Activated T-helper 1 cell treated with anti-CD3 and anti-CD28 coated beads, Interleukin-2, amount 50 U/mL, for 16 hours (primary cell): ENCODE measurements at places on chromosomes 1 and 21.

DNA sequence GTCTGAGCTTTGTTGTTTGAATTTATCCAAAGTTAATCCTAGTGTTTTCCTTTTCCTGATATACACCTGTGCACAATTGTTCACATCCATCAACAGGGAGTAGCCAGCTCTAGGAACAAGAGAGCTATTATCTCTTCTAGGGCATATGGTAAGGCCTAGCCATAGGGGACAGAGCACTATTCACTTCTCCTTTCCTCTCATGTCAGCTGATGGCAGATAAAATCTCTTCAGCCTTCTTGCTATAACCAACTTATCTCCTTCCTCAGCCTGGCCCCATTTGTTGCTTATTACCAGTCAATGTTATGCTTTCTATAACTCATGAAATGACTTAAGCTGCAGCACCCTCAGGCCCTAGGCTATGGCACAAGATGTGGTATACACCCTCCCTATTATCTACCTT, 38.9 kb downstream of the PATJ start:
- no peak for DNase-seq

DNA sequence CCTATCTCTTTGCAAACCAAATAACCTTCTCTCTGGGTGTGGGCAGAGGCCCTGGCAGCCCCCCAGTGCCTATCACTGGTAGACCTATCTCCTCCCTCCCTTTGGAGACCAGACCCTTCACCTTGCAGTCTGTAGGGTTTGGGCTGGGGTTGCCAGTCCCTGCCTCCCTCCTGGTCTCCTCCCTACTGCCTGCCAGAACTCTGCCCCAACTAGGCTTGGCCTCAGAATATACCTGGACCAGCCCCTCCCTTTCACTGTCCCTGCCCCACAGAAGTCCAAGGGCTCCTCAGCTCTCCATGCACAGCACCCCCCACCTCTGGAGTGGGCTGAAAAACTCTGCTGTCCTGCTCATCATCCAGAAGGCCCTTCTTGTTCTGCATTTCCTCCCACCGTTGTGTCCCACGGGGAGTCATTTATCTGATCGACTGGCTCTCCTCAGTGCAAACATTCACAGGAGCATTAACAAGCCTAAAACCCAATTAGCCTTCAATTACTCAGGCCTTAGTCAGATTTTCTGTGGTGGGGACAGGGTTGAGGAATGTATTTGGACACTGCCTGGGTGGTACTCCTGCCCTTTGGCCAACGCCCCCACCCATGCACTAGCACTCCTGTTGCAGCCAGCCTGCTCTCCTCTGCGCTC, 27.7 kb upstream of the DMBX1 start:
- no peak for DNase-seq

DNA sequence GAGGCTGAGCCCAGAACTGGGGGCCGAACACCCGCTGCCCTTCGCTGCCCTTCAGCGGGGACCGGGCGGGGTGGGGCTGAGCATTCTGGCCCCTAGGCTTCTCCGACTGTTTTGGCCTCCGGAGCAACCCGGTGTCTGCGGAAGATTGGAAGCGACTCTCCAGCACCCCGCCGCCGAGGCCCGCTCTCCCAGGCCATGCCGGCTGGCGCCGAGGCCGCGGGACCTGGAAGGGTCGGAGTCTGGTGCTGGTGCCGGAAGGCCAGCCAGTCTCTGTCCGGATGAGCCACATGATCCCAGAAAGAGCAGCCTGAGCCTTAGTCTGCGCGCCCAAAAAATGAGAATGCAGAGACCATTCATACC, 272.0 kb downstream of the FOXD2 start:
- no peak for DNase-seq

DNA sequence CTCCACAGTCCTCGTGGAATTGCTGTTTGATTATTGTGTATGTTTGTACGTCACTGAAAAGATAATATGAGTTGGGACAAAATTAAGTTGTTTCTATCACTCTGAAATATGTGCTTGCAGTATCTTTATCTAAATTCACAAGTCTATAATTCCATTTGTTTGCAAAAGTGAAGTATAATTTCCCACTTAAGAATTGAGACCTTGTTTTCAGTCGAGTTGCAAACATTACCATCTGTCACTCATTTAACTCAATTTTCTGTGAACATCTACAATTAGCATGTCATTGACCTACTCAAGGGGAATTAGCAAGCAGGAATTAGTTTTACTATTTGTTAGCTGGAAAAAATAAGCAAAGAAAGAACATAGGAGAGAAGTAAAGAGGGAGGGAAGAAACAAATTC, 195.8 kb downstream of the TPR start:
- no peak for DNase-seq

- DNase-seq: no peak
These were observed 4.5 kb downstream of the TMEM125 start for GRCh38 chr1:43274125-43274803.

DNA sequence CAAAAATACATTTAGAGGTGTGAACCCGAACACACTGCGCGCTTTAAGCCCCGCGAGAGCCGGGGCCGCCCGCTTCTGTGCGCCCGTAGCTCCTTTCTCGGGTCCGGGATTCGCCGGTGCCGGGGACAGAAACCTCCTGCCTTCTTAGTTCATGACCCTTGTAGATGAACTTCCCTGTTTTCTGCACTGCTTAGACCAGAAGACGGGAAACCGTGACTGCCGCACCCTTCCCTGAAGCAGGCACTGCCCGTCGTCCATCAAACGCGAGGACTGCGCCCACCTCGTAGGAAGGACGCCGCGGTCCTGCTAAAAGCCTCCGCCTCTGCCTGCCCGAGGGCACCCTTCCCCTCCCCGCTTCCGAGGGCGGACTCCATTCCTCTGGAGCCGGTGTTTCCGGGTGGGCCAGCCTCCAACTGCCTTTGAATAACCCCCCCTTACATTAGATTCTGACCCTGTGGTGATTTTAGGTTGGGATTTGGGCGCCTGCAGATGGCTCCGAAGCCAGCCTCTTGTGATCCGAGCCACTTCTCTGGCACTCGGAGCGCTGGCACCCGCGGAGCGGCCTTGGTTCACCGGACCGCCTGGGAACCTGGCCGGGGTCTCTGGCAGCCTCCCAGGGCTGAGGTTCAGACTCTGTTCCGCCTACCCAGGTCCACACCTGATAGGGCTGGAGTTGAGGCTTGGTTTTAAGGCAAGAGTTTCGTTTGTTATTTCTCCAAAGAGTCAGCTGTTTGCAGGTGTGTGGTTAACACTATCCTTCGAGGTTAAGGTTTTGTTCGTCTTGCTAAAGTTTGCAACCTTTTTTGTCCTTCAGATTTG, 1.2 kb upstream of the PTTG1IP start:
- no peak for DNase-seq

DNA sequence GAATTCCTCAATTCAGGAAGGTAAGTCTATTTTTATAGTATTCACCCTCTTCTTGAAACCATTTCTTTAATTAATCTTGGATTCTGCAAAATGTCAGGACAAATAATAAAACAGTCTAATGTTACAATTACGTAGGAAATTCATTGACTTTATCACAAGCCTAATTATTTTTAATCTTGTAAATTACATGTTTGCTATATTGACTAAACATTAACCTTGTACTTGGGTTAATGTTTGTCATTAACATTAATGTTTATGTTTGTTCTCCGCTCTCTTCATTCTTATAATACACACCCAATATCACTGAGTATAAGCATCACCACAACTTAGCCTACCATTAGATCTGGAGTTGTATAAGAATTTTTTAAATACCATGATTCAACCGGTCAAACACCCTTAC, 2.8 kb downstream of the GCLM start:
- DNase-seq: no peak

- no peak for DNase-seq
These were observed 29.4 kb upstream of the VASH2 start for GRCh38 chr1:212920896-212921295.

- no peak for DNase-seq
These were observed 673.3 kb downstream of the KCNT2 start for GRCh38 chr1:195934817-195935553.

DNA sequence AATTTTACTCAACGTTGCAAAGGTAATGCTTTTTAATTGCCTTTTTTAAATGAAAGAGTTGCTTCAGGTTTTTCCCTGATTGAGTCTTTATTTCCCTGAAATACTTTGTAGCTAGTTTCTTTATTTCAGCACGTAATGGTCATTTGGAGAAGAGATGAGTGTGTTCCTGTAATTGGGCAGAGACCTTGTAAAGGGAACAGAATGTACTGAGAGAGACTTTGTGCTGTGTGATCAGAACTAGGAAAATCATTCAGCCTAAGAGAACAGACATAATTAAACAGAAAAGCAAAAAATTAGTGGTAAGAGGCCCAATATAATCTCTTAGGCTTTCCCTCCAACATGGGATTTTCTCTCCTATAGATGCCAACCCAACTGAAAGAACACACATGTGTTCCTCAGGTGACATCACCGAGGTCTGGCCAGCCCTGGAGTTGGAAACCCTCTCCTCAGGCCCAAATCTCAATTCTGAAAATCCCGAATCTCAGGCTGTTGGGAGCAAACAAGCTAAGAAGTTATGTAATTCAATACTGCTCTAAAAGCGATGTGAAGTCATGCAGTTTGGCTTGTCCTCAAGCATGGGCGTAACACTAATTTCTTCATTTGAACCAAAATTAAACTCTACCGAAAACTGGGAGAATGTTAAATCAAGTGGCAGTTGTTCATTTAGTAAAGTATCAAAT, 102.0 kb downstream of the TGFB2 start:
- DNase-seq: no peak

DNA sequence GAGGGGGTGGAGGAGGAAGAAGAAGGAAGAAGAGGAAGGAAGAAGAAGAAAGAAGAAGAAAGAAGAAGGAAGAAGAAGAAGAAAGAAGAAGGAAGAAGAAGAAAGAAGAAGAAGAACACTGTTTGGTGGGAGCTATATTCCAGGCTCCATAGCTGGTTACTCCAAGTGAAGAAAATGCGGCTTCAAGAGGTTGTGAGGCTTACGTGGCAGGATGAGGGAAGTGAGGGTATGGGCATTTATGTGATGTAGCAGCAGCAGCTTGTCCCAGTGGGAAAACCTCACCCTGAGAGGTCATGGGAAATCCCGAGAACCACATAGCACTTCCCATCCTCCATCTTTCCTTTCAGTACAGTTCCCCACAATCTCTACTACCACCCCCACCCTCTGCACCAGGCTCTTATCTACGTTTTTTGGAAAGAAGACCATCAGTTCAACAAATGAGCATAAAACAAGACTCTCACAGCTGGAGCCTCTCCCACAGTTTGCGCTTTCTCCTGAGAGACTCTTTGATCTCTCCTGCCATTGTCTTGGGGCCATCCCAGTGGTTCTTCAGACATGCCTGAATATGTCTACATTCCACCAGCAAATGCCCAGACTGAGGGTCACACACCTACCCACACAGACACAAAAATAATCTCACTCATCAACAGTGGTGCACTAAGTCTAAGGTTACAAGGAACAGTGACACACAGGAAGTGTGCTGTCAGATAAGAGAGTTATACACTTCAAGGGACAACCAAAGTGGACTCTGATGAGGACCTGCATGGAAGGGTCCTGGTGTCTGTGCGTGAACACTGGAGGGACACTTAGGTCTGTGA, 77.9 kb upstream of the KCNJ15 start:
- DNase-seq: no peak

- no peak for DNase-seq
These were observed 12.1 kb upstream of the TNNI1 start for GRCh38 chr1:201433609-201434008.

DNA sequence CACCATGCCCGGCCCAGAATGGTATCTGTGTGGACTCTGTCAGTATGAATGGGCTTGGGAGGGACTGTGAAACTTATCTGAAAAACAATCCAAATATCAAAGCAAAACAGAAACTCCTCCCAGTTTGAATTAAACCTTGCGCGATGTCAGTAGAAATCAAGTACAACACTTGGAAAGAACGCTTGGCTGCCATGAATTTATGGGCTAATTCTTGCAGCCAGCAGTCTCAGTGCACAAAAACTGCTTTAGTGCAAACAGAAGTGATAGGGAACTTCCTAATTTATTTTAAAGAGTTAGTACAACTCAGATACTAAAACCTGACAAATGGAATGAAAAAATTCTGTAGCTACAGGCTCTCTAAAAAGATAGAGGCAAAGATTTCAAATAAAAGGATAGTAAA, 8.5 kb downstream of the CLCA1 start:
- no peak for DNase-seq

- DNase-seq: no peak
These were observed 6.1 kb downstream of the AADACL4 start for GRCh38 chr1:12649971-12650421.

GRCh38 chr1:217494767-217495166, 136.1 kb downstream of the GPATCH2 start:
- no peak for DNase-seq

GRCh38 chr1:61752921-61753389, 10.7 kb downstream of the PATJ start:
- DNase-seq: no peak

GRCh38 chr1:234986750-234987414, 141.8 kb downstream of the TOMM20 start:
- no peak for DNase-seq

GRCh38 chr1:147494998-147495580, 46.2 kb upstream of the BCL9 start:
- peak; percentile 41 for DNase-seq

DNA sequence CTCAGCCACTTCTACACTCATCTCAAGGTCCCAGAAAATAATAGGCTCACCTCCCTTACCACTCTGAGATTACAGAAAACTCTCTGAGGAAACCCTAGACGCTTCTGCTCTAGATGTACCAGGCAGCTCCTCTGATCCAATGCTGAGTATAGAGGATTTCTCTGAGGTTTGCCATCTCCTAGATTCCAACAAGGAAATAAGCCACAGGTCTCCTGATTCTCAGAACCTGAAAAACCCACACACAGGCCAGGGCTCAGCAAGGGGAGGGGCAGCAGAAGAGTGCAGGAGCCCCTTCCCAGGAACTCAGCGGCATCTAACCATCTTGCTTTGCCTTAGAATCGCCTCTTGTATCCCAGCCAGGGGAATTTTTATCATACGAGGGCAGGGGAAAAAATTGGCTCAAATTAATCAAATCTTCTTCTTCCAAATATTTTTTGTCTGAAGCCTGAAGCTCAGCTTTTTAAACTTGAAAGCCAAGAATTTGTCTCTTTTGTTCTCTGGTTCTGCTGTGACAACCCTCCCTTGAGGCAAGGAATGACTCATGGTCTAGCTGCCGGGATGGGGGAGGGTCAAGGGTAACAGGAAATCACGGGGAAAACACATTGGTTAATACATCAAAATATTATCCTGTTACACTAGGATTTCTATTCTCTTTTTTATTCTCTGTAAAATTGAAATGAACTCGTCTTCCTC, 30.8 kb downstream of the GORAB start:
- no peak for DNase-seq

GRCh38 chr1:88472298-88472697, 211.8 kb upstream of the PKN2 start:
- DNase-seq: no peak

DNA sequence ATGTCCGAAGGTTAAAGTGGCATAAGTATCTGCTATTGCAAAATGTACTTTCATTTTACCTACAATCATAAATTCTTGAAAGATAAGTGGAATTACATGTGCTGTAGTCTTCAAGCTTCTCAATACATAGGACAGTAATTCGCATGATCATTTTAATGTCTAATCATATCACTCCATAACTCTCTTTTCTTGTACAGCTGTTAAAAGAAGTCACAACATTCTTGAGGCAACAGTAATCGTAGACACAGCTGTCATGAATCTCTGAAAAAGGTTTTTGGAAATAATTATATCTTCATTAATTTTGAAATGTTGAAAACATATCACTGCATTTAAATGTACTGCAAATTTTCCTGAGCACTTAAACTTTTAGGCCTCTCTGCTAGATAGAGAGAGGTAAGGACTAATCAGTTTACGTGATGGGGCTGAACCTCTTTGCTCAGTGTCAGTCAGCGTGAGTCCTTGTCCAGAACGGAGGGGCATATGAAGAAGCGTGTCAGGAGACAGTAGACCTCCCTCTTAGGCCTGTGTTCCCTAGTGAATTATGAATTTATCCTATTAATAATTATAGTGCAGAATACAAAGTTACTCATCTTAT, 133.4 kb downstream of the NEK7 start:
- DNase-seq: no peak
